Activated naive CD4-positive, alpha-beta T cell treated with anti-CD3 and anti-CD28 coated beads for 36 hours (primary cell): ENCODE measurements at places on chromosomes 11 and 22. TPM values are rescaled to one million over a fixed set of nuclear protein-coding genes. Genes with fewer than 3 reads are reported as not detected.

- no peak overlapping the region for H3K4me3 ChIP-seq
- H3K27me3 ChIP-seq, result no peaks in the 10 kb centered on the region
- no peaks in the 10 kb centered on the region for H3K36me3 ChIP-seq
Measured at GRCh38 chr11:59186130-59186594, 14.2 kb downstream of the DTX4 start.

- no peak for DNase-seq
- H3K27me3 ChIP-seq, result peaks cover 17% of the 10 kb centered on the region
- no peak overlapping the region for H3K4me3 ChIP-seq
- no peaks in the 10 kb centered on the region for H3K36me3 ChIP-seq
Measured at GRCh38 chr11:11667056-11667455, 45.3 kb upstream of the GALNT18 start.

GRCh38 chr11:129766898-129767604 is 48.6 kb upstream of the TMEM45B start:
- H3K27ac ChIP-seq, result no peak overlapping the region
- peak; percentile 38 for DNase-seq
- peaks cover 3% of the 10 kb centered on the region for H3K36me3 ChIP-seq
- H3K4me1 ChIP-seq, result peaks cover 5% of the 10 kb centered on the region
- no peak overlapping the region for H3K4me3 ChIP-seq
- no peaks in the 10 kb centered on the region for H3K27me3 ChIP-seq

GRCh38 chr22:45587638-45588505 is 83.8 kb upstream of the ATXN10 start:
- H3K36me3 ChIP-seq, result no peaks in the 10 kb centered on the region
- no peak for DNase-seq
- H3K4me1 ChIP-seq, result peaks cover 5% of the 10 kb centered on the region
- H3K27me3 ChIP-seq, result no peaks in the 10 kb centered on the region
- H3K4me3 ChIP-seq, result no peak overlapping the region
- H3K27ac ChIP-seq, result no peak overlapping the region

GRCh38 chr22:19519041-19519926 is 4.9 kb downstream of the CLDN5 start:
- H3K27ac ChIP-seq, result no peak overlapping the region
- H3K36me3 ChIP-seq, result peaks cover 44% of the 10 kb centered on the region
- no peak overlapping the region for H3K4me3 ChIP-seq
- DNase-seq, result no peak
- H3K27me3 ChIP-seq, result peaks cover 9% of the 10 kb centered on the region
- peaks cover 13% of the 10 kb centered on the region for H3K4me1 ChIP-seq

ART5 gene
- total RNA-seq, result not detected
